ENCODE measurements at places on chromosomes 11 and 22. TPM values are rescaled to one million over a fixed set of nuclear protein-coding genes. Genes with fewer than 3 reads are reported as not detected.

CBLIF gene
- not detected for total RNA-seq

NUCB2 gene
- total RNA-seq: 29.6 TPM

HEPACAM gene
- not detected for total RNA-seq

OR4A16 gene
- total RNA-seq: not detected

CHADL gene
- total RNA-seq: 0.45 TPM

All from bronchus fibroblast of lung (primary cell).